ENCODE measurements at places on chromosomes 2 and 18.

GRCh38 chr18:3585656-3586509 is 135.9 kb downstream of the TGIF1 start:
- peak; percentile 89 for DNase-seq

GRCh38 chr2:121999264-121999663 is 243.8 kb downstream of the TSN start:
- no peak for DNase-seq

- no peak for DNase-seq
Observed at GRCh38 chr2:120740375-120740764, 4.7 kb downstream of the GLI2 start.

DNA sequence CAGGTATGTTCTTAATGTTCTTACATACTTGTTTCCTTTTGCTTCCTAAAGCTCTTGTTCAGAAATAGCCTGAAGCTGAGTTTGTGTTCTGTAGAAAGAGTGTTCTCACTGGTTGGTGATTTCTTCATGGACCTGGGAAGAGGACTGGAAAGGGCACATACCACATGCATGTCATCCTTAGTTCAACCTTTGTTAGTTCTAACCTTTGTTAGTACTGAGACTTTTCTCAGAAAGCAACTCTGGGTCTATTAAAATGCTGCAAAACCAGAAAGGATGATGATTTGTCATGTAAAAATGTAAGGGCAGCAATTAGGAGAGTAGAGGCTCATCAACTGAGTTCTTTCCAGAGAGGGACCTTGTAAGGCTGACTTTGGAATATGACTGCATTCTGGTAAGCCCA is 2.5 kb upstream of the FAP start:
- DNase-seq: no peak

DNA sequence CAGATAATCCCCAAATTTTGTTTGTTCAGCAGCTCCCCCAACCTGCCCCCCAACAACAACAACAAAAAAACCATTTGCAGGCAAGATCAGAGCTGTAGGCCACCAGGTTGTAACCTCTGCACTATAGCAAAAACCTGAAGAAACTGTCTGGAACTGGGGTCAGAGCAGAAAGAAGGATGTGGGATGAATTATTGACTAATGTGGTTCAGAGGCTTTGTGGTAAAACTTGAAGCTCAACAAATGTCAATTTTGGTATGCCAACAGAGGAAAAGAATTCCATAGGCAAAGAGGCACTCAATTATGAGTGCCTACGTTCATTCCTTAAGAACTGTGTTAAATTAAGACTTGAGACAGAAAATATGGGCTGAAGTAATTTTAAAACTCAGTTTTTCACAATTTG is 255.1 kb downstream of the STK39 start:
- no peak for DNase-seq
